ENCODE measurements at places on chromosomes 2 and 18.

- no peak for DNase-seq
Observed at GRCh38 chr2:36461039-36461681, 105.6 kb downstream of the CRIM1 start.

DNA sequence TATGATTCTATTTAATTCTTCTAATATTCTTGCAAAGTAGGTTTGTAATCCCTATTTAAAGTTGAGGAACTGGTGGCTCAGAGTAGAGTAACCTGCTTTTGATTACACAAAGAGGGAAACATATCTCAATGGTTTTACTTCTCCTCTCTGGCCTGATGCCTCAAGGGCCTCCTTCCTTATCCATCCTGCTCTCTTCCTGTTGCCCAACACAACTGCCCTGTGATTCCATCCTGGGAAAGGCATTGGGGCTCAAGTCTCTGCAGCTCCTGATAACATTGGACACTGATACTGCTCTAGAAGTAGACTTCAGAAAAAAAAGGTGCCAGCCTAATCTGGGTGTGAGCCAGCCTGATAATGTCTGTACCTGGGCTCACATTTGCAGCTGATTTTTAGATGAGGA, 75.8 kb downstream of the RDH14 start:
- DNase-seq, result no peak

DNA sequence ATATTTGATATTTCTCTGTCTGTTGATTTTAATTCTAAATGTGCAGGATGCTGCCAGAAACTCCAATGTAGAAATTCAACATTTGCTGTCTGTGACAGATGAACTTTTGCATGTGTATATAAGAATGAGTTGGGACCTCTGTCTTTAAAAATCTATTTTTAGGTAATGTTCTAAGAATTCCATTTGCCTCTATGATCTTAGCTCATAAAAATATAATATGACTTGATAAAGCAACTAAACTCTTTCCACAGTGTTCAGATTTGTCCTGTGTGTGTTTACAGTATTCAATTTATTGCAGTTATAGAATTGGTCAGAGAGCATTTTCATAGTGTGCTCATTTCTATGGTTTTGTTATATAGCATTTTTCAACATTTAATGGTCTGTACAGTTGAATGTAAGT, 33.6 kb downstream of the RNMT start:
- no peak for DNase-seq

GRCh38 chr2:151614606-151615306, 119.5 kb downstream of the NEB start:
- DNase-seq, result no peak

DNA sequence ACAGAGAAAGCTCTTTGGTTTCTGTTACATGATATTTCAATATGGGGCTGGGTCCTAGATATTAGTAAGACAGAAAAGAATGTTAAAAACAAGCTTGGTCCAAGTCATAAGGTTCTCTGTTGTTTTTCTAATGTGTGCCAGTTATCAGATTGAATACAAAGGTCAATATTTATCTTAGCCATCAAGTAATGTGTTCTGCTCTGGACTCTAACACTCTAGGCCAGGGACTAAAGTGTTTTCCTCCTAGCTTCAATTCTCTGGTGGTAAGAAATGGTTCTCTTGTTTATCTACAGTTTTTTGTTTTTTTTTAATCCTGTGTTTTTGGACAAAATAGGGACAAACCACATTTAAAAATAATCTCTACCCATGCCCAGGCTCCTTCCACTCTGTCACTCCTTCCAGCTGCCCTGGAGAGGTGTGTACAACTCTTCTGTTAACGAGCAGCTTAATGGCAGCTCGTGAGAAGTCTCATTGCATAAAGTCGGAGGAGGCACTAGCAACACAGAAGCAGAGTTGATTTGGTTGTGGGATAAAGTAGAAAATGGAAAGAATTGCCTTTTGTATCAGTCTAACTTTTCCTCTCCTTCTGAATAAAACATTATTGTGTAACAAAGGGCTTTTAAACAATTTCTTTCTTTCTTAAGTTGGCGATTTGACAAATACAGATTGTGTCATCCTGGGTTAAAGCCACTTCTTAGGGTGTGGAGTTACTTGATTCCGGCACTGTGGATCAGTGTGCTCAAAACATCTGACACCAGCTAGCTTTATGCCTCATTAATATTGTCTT, 8.0 kb upstream of the SESTD1 start:
- DNase-seq, result no peak

GRCh38 chr2:229922449-229923386, at the start of gene FBXO36:
FBXO36 (plus strand) TSS chr2:229922503; CDS start chr2:229922514, 11 bp downstream.
- DNase-seq, result peak; percentile 88

DNA sequence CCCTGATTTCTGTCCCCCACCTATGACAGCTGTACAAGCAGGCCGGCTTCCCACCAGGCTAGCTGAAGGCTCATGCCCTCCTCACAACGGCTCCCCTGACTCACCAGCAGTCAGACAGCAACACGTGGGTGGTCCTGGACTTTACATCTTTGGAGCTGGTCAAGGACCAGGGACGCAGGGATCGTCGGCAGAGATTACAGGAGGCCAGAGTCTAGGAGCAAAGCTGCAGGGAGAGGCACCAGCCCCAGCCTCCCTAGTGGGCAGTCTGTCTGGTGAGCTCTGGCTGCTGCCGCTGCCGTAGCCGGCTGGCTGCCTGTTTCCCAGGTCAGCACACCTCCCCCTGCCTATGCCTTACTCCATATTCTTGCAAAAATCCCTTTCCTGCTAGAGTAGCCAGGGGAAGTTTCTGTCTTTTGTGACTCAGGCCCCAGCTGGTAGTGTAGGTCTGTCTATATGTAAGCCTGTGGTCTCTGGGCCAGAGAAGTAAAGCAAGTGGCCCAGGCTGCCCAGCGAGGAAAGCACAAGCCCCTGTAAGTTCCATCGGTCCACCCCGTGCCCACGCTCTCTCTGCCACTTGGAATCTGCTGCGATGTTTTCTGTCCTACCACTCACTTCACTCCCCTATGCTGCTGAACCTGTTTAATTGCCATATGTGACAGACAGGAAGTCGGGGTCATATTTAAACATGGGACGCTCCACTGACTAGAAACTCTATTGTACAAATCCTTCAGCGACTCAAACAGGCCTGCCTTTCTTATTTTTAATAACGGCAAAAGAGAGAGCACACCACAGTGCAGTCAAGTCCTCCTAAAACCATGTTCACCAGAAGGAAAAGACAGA, 2.4 kb upstream of the ARHGEF4 start:
- no peak for DNase-seq

- DNase-seq, result peak; percentile 57
Observed at GRCh38 chr2:20661421-20662307, 5.3 kb upstream of the GDF7 start.

- DNase-seq, result no peak
Observed at GRCh38 chr2:224994242-224994823, 47.9 kb downstream of the DOCK10 start.

DNA sequence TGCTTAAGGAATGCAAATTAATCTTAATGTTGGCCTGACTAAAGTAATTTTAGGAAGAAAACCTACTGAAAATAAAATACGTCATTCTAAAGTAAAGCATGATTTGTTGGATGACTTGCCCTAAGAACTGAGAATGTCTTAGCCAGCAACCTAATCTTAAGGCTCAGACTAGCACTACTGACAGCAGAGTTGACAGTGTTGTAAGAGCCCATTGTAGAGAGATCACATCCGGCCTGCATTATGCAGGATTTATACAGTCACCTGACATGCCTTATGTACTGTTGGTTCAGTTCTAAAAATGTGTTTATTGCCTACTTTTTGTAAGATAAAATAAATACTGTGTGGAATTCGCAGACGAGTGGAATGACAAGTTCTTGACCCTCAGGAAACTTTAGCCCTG, 82.3 kb downstream of the TMEM185B start:
- no peak for DNase-seq

- no peak for DNase-seq
Observed at GRCh38 chr18:46264255-46264654, 160.1 kb downstream of the HAUS1 start.

DNA sequence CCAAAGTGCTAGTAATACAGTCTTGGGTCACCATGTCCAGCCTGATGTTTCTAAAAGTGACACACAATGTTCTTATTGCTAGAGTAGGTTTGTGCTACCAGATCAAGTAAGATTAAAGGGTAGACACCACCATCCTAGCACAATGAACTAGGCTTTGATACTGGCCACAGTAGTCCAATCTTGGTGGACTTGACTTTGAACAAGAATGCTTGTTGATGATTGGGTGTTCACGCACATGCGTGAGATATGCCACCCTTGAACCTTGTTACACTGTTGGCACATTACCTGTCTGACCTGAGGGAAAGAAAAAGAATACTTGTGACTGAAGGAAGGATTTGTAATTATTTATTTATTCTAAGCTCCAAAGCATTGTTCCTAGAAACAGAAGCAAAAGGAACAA, 72.1 kb upstream of the EMILIN2 start:
- no peak for DNase-seq

DNA sequence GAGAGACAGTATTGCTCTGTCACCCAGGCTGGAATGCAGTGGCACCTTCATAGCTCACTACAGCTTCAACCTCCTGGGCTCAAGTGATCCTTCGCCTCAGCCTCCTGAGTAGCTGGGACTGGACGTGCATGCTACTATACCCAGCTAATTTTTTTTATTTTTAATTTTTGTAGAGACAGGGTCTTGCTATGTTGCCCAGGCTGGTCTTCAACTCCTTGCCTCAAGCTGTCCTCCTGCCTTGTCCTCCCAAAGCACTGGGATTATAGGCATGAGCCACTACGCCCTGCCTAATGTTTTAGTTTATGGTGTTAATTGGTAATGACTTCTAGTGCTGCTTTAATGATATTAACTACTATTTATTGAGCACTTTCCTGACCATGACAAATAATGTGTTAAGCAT, 18.3 kb downstream of the RNF138 start:
- DNase-seq, result no peak

GRCh38 chr2:199433204-199433832, 24.4 kb downstream of the SATB2 start:
- no peak for DNase-seq

GRCh38 chr2:238895891-238896600, 48.2 kb downstream of the TWIST2 start:
- no peak for DNase-seq

DNA sequence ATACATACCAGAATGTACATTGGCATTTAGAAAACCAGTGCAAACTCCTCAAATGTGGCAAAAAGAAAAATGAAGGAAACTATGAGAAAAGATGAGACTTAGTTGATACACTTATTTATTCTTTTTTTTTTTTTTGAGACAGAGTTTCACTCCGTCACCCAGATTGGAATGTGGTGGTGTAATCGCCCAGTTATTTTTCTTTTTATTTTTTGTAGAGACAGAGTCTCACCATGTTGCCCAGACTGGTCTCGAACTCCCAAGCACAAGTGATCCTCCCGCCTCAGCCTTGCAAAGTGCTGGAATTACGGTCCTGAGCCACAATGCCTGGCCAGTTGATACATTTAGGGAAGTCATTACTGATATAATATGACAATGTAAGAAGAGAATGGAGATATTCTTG, 274.2 kb upstream of the LRATD1 start:
- no peak for DNase-seq

Measured in stimulated activated CD4-positive, alpha-beta T cell treated with anti-CD3 and anti-CD28 coated beads, Interleukin-12 subunit alpha, Interleukin-12 subunit beta, amount 100 ng/mL, for 4 hours (primary cell).